ENCODE measurements at places on chromosomes 1 and 21. TPM values are rescaled to one million over a fixed set of nuclear protein-coding genes. Genes with fewer than 3 reads are reported as not detected.

The UBASH3A gene
- 38.7 TPM for total RNA-seq

The FCRL2 gene
- total RNA-seq = not detected

- H3K4me3 ChIP-seq = no peak overlapping the region
- H3K27me3 ChIP-seq = peaks cover 9% of the 10 kb centered on the region
- H3K4me1 ChIP-seq = no peaks in the 10 kb centered on the region
- H3K27ac ChIP-seq = no peak overlapping the region
These were observed 44.5 kb upstream of the SMYD2 start for GRCh38 chr1:214236477-214236876.

- no peak for DNase-seq
- no peaks in the 10 kb centered on the region for H3K27me3 ChIP-seq
- no peak overlapping the region for H3K4me3 ChIP-seq
- H3K4me1 ChIP-seq = no peaks in the 10 kb centered on the region
These were observed 54.7 kb upstream of the DSCAM start for GRCh38 chr21:40901691-40902090.

The MARK1 gene
- 0.09 TPM for total RNA-seq

The KCNA3 gene
- total RNA-seq = 38.4 TPM
